Stromal cell of bone marrow (primary cell): ENCODE measurements at places on chromosomes 16 and 17.

- no peak for DNase-seq
Observed at GRCh38 chr16:88818575-88818874, 6.8 kb upstream of the APRT start.

DNA sequence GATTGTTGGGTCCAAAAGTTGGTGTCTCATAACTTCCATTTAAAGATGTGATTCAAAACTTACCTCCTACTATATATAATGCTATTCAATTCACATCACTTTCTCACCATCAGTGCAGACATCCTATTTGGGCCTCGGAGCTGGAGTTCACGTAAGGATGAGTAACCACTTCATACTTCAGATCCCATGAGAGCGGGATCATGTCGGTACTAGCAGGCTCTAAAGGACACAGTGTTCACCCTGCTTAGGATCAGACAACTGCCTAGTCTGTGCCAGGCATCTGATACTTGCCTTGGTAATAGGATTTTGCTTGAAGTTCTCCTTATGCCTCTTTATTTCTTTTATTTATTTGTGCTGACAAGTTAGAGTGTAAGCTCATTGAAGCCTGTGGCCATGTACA is 39.5 kb downstream of the RBFOX1 start:
- no peak for DNase-seq

GRCh38 chr16:69654280-69654931 is 72.0 kb downstream of the NQO1 start:
- no peak for DNase-seq

- DNase-seq, result no peak
Observed at GRCh38 chr17:48043176-48043575, 5.0 kb upstream of the NFE2L1 start.

DNA sequence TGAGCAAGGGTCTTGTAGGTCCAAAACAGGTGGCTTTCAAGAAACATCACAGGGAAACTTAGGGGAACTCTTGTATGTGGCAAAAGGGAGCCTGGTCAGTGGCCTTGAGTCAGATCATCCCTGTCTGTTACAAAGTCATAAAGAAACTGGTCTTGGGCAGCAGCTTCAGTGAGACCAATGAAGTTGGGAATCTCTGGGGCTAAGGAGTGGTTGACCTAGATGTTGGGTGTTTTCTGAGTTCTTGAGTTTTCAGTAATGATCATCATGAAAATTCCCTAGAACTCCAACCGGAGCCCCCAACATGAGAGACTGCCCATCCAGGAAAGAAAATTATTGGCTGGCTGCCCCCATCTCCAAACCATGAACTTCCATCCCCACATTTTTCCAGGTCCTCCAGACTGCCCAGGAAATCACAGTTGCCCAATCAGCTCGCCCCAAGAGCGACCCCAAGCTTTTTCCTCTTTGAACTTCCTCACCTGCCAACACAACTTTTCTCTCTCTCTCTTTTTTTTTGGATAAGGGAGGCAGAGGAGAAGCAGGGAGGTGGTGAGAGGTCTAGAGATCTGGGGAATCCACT is 3.9 kb downstream of the CCR7 start:
- no peak for DNase-seq

DNA sequence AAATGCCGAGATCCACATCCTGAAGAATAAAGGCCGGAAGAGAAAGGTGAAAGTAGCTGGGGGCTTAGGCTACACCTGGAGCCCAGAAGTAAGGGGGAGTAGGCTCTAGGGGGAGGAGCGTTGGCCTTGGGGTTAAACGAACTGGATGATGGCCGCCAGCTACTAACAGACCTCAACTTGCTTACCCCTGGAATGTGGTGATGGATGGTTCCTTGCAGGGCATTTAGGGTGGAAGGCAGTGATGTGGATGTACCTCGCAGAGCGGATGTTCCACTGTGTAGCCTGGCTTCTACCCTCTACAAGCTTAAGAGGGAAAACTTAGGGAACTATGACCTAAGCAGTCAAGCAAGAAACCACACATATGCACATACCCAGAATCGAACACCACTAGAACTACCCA is 2.3 kb upstream of the MAZ start:
- DNase-seq, result no peak

DNA sequence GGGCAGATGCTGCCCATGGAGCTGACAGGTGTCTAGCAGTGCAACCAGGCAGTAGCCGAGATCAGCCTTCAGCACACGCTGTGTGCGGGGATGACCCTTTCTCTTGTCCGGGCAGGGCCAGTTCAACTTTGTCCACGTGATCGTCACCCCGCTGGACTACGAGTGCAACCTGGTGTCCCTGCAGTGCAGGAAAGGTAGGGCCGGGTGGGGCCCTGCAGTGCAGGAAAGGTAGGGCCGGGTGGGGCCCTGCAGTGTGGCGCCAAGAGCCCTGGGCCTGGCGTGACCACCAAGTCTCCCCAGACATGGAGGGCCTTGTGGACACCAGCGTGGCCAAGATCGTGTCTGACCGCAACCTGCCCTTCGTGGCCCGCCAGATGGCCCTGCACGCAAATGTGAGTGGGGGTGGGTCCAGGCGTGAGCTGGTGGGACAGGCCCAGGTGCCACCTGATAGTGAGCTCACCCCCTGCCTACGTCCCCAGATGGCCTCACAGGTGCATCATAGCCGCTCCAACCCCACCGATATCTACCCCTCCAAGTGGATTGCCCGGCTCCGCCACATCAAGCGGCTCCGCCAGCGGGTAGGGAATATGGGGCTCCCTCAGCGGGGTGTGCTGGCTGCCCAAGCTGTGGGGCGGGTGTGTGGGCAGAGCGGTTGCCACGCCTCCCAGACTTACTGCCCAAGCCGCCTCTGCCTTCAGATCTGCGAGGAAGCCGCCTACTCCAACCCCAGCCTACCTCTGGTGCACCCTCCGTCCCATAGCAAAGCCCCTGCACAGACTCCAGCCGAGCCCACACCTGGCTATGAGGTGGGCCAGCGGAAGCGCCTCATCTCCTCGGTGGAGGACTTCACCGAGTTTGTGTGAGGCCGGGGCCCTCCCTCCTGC is 40.2 kb downstream of the TSC2 start:
- no peak for DNase-seq

- DNase-seq, result no peak
Observed at GRCh38 chr16:6835941-6836340, 496.7 kb upstream of the RBFOX1 start.

DNA sequence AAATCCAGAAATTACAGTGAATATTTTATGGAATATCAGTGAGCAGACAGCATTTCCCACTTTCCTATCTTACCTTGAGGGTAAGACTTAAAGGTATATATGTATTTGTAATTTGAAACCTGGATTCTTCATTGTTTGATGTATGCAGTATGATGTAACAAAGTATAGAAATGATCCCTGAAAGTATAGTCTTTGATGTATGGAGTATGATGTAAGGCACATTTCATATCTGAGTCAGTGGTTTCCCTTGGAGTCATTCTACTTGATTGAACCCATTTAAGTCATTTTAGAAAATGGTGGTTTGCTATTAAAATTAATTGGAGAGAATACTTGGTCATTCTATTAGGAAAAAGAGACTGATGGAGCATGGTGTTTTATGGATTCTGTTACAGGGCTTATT is 10.1 kb downstream of the AMZ2 start:
- no peak for DNase-seq

DNA sequence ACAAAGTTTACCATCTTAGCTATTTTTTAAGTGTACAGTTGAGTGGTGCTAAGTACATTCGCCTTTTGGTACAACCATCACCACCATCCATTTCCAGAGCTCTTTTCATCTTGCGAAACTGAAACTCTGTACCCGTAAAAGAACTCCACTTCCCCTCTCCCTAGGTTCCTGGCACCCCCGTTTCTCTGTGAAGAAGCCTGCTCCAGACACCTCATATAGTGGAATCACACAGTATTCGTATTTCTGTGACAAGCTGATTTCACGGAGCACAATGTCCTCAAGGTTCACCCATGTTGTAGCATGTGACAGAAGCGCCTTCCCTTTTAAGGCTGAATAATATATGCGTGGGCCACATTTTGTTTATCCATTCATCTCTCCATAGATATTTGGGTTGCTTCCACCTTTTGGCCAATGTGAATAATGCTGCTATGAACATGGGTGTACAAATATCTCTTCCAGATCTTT is 54.2 kb upstream of the MAP3K14 start:
- DNase-seq, result no peak

- no peak for DNase-seq
Observed at GRCh38 chr16:84356591-84357116, 11.7 kb upstream of the ATP2C2 start.

DNA sequence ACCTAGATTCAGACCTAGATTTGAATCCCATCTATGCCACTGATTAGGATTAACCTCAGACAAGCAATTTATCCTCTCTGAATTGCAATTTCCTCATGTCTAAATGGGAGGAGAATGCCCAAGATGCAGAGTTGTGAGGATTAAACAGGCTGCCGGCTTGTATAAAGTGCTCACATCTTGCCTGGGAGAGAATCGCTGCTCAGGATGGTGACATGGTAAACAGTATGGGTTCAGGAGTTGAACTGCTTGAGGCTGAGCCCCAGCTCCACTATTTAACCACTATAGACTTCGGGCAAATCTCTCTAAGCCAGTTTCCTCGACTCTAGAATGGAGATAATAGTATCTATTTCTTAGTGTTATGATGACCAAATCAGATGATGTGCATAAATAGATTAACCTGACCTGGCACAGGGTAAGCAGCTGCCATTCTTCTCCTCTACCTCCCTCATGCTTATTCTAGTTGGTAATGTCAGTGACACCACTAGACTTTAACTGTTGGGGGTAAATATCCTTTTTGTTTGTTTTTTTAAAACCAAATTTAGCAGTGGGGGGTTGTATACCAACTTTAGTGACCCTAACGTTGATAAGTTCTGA is 732 bp upstream of the RPL27 start:
- DNase-seq, result no peak

DNA sequence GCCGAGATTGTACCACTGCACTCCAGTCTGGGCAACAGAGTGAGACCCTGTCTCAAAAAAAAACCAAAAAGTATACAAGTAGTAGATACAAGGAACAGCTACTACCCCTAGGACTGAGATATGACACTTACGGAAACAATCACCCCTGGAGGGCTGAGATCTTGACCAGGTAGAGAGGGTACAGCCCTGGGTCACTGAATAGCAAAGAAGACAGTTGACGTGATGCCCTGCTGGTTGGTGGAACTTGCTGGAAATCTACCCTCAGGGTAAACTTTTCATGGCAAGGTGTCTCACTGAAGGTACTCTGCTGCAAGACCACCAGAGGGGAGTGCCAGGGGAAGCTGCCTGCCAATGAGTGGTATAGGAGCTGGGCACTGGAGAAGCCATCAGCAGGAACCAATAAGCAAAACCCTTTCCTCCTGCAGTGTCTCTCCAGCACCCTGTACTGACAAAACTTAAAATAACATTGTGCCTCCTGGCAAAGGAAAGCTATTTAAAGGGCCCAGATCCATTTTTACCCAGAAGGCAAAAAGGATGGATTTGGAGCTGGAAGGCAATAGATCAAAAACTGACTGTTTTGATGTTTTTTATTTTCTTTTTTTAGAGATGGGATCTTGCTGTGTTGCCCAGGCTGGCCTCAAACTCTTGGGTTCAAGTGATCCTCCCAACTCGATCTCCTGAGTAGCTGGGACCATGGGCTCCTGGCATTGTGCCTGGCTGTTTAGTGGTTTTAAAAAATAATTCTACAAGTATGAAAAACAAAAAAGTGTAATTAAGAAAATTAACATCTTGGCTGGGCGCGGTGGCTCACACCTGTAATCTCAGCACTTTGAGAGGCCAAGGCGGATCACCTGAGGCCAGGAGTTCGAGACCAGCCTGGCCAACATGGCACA is 11.3 kb upstream of the PDXDC1 start:
- DNase-seq, result no peak

- no peak for DNase-seq
Observed at GRCh38 chr17:76088041-76088867, 9.3 kb downstream of the ZACN start.

GRCh38 chr16:81539009-81539758 is 94.6 kb downstream of the CMIP start:
- DNase-seq, result no peak

GRCh38 chr17:61235001-61235826 is 164.4 kb upstream of the TBX2 start:
- no peak for DNase-seq

DNA sequence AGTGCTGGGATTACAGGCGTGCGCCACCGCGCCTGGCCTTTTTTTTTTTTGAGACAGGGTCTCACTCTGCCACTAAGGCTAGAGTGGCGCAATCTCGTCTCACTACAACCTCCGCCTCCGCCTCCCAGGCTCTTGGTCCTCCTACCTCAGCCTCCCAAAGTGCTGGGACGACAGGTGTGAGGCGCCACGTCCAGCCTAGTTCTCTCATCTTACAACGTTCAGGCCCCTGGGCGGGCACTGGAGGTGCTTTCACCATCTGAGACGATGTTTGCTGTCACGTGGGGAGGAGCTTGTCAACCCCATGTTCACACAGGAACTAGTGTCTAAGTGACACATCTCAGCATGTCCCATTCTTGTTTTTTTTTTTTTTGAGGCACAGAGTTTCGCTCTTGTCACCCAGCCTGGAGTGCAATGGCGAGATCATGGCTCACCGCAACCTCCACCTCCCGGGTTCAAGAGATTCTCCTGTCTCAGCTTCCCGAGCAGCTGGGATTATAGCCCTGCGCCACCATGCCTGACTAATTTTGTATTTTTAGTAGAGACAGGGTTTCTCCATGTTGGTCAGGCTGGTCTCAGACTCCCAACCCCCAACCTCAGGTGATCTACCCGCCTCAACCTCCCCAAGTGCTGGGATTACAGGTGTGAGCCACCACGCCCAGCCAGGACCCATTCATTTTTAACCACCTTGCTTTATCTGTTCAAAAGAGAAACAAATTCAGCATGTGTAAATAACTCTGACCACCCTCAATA is 5.2 kb upstream of the FANCA start:
- no peak for DNase-seq

GRCh38 chr17:61018938-61019337 is 341.3 kb downstream of the BCAS3 start:
- no peak for DNase-seq

- DNase-seq, result no peak
Observed at GRCh38 chr16:86285421-86285820, 224.9 kb upstream of the FOXF1 start.

GRCh38 chr17:67390646-67391361 is 13.7 kb downstream of the PITPNC1 start:
- peak; percentile 96 for DNase-seq
